ENCODE measurements at places on chromosomes 11 and 22.

DNA sequence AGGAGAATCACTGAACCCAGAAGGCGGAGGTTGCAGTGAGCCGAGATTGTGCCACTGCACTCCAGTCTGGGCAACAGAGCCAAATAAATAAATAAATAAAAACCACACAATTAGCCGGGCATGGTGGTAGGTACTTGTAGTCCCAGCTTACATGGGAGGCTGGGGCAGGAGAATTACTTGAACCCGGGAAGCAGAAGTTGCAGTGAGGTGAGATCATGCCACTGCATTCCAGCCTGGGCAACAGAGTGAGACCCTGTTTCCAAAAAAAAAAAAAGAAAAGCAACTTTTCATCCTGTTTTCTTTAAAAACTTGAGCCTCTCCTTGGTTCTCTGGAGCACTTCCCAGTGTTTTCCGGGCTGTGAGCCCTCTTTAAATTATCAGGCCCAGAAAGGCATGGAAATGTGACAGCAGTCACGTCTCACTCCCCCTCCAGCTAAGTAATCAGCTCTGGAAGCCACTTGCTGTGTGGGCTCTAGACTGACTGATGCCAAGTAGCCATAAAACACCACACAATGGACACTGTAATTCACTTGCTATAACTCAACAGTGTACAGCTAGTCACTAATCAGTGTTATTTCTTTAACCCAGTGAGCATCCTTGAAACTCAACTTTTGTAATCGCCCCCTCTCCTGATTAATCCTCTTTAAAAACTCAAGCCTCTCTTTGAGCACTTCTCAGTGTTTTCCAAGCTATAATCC lies 13.0 kb upstream of the MCHR1 start:
- peak; percentile 55 for DNase-seq

GRCh38 chr22:26461188-26461810 lies 22.3 kb downstream of the HPS4 start:
- peak; percentile 65 for DNase-seq

DNA sequence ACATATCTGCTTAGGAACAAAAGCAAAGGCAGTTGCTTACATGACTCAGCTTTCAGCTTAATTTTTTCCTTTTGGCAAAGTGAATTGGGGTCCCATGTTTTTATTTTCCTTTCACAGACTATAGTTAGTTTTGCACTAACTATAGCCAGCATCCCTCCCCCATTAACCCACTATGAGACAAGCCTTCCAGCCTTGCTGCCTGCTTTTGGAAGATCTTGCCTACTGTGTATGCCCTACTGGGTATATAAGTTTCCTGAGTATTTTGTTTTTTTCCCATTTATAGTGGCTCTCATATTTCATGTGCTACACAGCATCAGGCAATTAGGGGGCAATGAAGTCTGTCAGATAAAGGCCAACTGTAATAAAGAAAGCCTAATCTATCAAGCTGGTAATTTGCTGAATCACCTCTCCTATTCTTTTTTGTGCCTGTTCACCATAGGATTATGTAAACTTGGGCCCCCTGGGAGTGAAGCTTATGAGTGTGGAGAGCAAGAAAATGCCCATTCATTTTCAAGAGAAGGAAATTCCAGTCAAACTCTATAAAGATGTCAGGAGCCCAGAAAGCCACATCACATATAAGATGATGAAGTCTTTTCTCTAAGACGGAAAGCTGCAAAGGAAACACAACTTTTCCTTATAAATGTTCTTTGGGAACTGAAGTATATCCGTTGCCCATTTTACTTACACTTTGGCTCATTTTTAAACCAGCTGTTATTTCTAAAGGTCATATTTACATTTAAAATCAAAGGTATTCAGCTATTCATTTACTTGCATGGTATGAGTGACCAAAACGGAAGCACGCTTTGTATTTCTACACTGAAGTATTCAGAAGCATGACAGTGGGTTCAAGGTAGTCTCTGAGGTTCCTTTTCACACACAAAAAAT lies 64.0 kb downstream of the CCDC83 start:
- peak; percentile 17 for DNase-seq

- no peak for DNase-seq
Observed at GRCh38 chr11:64723907-64724862, 1.2 kb upstream of the NRXN2 start.

DNA sequence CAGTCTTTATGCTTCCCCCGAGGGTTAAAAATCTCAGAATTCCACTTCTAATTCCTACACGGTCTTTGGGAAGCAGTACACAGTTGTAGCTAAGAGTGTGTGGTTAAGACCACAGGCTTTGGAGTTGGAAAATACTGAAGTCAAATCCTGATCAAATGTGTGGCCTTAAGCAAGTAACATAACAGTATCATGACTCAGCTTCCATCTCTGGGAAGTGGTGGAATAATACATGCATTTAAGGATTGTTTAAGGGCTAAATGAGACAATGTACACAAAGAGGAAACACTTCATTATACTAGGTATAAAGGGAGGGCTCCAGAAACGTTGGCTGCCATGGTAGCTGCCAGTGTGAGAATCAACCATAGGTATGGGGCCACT lies 71.5 kb downstream of the FAT3 start:
- peak; percentile 45 for DNase-seq

- DNase-seq: no peak
Observed at GRCh38 chr11:133896028-133896427, 50.7 kb upstream of the SPATA19 start.

GRCh38 chr11:81825346-81825745 lies 908.3 kb downstream of the FAM181B start:
- DNase-seq: no peak

DNA sequence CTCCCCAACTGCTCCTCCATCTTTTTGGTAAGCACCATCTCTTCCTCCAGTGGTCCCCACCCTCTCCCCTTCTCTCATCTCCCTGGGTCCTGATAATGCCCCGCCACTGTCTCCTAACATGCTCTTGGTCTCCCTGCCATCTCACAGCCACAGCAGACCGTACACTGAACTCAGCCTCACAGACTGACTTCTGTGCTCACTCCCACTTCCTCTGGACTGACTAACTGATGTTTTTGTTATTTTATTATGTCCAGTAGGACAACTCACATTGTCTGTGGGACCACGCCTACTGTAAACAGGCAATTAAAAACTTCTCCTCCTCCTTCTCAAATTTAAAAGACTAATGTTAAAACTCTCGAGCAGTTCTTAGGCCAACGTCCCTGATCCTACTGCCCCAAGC lies 2.6 kb upstream of the GNAZ start:
- peak; percentile 9 for DNase-seq

DNA sequence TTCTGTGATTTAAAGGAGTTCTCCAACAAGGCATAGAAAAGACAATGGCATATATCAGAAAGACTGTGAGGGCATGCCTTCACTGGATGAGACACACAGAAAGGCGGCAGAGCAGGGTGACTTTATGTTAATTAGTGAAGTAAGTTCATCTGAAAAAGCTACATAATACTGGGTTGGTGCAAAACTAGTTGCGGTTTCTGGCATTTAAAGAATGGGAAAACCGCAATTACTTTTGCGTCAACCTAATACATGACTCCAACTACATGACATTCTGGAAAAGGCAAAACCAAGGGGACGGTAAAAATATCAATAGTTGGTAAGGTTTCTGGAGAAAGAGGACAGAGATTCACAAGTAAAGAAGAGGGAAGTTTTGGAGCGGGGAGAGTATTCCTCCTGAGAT lies 5.1 kb downstream of the RFPL1 start:
- DNase-seq: no peak

DNA sequence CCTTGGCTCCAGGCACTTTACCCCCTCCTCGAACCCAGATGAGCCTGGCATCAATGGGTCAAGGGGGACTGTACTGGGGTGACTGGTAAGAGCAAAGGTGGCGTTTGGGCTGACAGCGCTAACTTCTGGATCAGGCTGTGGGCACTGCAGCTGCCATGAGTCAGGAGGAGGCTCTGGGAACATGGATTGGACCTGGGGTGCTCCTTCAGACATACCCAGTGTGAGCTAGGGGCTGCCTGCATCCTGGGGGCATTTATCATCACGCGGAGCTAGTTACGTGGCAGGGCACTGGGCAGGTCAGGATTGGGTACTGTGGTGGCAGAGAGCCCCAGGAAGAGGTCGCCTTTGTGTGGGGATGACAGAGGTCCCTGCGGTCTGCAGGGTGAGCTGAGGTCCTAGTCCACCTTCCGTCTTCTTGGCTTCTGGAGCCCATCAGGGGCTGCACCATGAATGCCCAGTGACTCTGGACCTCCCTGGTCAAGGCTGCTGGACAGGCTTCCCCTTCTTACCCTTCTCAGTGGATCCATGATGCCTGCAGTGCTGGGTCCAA lies 13.1 kb downstream of the GRIK4 start:
- no peak for DNase-seq

- DNase-seq: no peak
Observed at GRCh38 chr22:17964156-17964555, 60.2 kb downstream of the MICAL3 start.

GRCh38 chr11:113871336-113871735 lies 4.0 kb downstream of the USP28 start:
- no peak for DNase-seq

DNA sequence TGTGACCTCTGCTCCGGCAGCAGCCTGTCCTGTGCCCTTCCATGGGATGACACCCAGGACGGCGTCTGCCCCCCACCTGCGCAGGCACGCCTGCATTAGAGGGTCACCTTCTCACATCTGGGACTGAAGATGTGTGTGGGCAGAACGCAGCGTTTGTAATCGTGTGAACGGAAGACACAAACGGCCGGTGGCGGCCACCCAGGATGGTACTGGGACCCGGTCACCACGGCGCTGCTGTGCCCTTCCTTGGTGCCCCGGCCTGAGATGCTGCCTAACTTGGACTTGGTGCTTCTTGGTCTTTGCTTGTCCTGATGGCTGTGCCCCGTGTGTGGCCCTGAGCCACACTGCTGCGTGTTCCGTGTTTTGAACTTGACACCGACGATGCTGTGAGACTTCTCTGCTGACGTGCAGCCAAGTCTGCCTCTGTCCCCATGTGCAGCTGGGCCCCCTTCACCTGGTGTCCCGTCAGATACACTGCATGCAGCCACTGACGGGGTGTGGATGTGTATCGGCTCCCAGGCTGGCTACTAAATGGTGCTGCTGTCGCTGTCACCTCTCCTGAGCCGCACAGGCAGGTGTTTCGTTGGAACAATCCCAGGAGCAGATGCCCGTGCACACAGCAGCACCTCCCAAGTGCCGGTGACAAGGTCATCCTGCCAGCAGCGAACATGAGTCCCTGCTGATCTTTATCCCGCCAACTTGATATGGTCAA lies 21.4 kb downstream of the YPEL1 start:
- DNase-seq: no peak

DNA sequence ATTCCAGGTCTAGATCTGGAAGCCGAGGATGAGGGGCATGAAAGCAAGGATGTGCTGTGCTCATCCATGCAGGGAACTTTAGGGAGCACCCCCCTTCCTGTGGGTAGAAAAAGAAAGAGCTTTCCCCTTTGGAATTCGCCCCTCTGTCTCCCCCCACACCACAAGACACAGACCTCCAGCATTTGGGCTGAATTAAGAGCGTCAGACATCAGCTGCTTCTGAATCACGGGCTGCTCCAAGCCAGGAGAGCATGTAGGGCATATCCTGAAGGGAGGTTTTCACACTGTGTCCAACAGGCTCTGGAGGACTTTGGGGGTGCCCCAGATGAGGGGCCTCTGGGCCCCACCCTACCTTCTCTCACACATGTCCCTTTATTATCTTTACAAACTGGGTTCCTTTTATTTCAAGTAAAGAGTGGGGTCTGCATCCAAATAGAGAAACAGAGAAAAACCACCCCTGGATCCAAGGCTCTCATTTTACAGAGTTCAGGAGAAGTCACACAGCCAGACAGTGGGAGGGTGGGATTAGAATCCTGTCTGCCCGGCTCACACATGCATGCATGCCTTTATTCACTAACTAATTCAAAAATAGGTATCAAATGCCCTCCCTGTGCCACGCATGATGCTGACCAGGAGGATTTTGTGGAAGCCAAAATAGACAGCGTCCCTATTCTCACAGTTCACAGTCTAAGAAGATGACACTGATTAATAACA lies 52.8 kb downstream of the LRRC32 start:
- DNase-seq: peak; percentile 83

DNA sequence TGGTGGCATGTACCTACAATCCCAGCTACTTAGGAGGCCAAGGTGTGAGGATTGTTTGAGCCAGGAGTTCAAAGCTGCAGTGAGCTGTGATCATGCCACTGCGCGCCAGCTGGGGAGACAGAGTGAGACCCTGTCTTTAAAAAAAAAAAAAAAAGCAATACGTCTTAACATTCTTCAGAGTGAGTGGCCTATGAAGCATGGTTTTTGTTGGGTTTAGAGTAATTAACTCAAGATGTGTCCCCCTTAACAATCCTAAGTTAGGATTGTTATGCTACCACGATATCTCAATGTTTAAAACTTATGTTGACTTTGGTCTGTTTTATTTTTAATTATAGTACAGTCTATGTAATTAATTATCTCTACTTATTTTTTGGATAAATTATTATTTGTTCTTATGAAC lies 156.1 kb downstream of the HIPK3 start:
- DNase-seq: peak; percentile 38

- no peak for DNase-seq
Observed at GRCh38 chr22:43429426-43429825, 17.6 kb downstream of the MPPED1 start.

DNA sequence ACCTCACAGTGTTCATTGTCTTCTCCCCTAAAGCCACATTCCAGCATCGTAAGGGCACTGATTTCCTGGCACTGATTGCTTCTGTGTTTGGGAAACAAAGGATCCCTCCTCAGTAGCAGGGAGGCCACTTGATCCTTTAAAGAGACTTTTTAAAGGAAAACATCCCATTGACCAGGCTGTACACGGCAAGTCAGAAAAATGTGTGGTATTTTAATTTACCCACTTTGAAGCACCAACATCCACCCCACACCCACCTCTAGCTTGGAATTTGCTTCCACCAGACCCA lies 364.9 kb downstream of the SHANK2 start:
- DNase-seq: no peak

DNA sequence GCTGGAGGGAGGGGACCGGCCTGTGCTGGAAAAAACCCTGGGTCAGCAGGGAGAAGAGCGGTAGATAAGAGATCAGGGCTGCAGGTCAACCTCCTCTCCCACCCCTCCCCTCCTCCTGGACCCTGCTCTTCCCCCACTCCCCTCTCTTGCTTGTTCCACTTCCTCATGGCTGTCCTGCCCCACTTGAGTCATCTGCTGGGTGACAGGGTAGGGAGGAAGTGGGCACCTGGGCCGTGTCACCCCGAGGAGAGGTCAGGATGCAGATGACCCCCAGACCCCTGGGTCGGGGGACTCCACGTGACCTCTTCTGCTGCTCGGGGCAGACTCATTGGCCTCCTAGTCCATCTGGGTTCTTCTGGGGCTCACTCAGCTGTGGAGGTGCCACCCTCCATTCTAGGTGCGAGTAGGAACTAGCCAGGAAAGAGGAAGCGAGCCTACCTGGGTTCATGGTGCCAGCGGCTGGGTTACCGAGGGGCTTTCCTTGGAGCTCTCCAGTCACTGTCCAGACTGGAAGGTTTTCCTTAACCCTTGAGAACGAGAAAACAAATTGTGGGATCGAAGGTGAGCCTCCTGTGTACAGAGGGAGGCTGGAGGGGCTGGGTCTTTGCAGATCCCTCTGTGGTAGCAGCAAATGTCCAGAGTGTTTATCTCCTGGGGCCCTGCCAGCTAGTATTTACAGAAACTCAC lies 6.5 kb downstream of the APOL2 start:
- DNase-seq: no peak

GRCh38 chr11:108148556-108148955 lies 27.2 kb downstream of the ACAT1 start:
- no peak for DNase-seq
